ENCODE measurements at places on chromosomes 6 and 20.
A peak's percentile ranks its signal among the peaks of the same experiment; 100 is the strongest.

- DNase-seq: no peak
Observed at GRCh38 chr6:133241086-133241900, at the start of gene EYA4. Gene EYA4 (plus strand): TSS chr6:133241357. CDS start chr6:133274781, 33,424 bp downstream.

DNA sequence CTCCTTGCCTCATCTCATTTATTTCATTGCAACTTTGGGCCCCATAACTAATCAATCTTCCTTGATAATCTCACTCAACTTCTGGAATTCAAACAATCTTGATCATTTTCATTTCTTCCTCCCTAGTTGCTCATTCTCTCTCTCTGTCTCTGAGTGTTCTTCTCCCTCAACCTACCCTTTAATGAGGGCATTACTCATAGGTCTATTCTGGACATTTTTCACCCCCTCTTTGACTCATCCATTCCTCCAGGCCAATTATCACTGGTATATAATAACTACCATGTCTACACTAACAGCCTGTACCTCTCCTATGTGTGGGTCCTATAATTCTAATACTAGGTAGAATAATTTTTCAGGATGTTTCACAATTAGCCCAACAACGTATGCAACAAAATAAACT, 78.8 kb downstream of the COL21A1 start:
- DNase-seq: no peak

- DNase-seq: no peak
Observed at GRCh38 chr6:10266061-10266460, 148.8 kb downstream of the TFAP2A start.

DNA sequence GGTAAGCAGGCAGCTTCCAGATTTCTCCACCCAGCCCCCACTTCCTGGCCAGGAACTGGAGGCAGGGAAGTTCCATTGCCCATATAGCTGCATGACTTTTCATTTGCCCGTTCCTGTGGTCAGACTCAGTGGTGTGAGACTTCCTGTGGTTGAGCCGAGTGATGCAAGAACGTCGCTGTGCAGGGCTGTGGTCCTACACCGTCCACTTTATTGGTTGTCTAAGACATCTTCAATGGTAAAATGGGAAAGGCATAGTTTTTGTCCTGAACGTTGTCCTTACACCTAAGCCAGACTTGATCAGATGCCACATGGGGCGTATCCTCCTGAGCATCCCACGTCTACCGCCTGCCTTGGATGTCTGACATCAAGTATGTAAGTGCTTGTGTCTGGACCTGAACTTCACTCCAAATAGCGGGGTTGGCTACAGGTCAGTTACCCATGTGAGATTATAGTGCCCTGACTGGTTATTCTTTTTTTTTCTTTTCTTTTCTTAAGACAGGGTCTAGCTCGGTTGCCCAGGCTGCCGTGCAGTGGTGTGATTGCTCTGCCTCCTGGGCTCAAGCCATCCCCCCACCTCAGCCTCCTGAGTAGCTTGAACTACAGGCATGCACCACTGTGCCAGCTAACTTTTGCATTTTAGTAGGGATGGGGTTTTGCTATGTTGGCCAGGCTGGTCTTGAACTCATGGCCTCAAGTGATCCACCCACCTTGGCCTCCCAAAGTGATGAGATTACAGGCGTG, 25.9 kb upstream of the GTSF1L start:
- DNase-seq: peak; percentile 81

GRCh38 chr6:108589244-108589791, 28.6 kb downstream of the FOXO3 start:
- DNase-seq: peak; percentile 97

DNA sequence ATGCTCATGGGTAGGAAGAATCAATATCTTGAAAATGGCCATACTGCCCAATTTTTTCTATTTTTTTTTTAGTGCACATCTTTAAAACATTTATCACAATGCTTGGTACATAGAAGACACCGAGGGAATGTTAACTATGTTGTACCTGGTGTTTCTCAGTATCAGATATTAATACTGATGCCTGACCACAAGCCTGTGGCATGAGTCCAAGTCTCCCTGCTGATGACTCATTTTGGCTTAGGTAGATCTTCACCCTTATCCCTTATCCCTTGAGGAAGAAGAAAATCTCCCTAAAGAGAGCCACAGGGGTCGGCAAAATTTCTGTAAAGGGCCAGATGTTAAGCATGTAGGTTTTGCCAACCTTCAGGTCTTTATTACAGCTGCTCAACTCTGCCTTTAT, 14.5 kb downstream of the CD109 start:
- no peak for DNase-seq

- DNase-seq: no peak
Observed at GRCh38 chr20:23212011-23212410, 125.9 kb upstream of the CD93 start.

DNA sequence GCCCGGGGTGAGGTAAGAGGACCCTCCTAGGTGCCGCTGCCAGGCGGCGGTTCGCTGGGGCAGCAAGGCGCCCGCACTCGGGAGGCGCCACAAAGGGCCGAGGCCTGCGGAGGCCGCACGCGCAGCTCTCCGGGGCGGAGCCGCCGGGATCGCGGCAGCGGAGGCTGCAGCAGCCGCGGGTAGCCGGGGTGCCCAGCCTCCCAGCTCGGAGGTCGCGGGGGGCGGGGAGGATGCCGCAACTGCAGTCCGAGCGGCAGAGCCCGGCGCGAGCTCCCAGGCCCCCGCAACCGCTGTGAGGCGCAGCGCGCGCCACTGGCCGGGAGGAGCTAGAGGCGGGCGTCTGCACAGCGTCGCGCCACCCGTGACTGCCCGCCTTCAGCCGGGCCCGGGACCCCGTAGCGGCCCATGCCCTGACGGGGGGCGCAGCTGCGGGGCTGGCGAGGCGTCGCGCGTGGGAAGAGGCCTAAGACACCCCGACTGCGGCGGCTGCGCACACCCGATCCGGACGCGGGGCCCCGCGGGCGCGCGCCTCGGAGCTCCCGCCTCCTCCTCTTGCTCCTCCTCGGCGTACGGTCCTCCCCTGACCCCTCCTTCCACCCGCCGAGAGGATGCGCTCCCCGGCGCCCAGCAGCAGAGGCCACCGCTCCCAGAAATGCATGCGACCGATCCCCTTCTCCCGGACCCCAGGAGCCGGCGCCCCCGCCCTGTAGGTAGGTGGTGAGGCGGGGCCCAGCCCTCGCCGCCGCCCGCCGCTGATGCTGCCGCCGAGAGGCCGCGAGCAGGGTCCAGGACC, at the start of gene NCOA7:
Gene NCOA7 (plus strand): TSS at position 603 of the 793 bp plus-strand sequence. CDS start 24,395 bp downstream, outside the sequence.
- peak; percentile 79 for DNase-seq

- DNase-seq: no peak
Observed at GRCh38 chr20:58268936-58269619, 40.4 kb upstream of the RAB22A start.

DNA sequence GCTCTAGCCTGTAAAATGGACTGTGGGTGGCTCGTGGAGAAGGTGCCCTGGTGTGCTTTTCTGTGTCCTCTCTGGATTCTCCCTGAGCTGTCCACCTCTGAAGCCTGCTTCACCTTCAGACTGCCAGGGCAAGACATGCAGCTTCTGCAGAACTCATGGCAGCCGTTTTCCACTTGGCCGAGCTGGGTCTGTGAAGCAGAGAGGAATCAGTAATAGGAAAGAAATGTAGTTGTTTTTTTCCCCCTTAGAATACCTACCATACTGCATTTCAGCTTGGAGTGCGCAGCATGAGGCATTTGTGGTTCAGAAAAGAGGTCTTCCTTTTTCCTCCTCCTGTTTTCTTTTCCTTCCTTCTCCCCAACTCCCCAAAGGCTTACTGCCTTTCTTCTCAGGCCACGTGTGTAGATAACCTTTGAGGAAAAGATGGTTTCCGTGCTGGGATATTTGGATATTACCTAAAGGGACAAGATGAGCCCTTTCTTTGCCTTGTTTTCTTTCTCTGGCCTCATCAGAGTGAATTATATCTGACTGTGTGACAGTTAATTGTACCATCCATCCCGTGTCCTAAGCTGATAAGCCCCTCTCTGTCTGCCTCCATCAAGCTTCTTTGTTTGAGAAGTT, 39.4 kb downstream of the RREB1 start:
- no peak for DNase-seq

DNA sequence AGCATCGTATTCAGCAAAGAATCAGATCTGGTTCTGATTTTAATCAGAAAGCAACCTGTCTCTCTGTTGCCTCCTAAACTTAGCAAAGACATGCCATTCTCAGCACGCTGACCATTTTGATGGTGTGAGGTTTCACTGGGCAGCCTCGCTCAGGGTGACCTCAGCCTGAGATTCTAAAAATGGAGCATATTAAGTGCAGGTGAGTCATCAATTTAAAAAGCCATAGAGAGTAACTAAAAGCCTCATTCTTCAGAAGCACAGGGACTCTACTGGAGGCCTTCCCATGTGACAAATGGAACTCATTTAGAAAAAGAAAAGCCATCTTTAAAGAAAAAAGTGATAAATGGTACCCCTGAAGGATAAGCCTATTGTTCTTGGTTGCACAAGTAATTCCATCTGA, 91.3 kb downstream of the FILIP1 start:
- DNase-seq: no peak

DNA sequence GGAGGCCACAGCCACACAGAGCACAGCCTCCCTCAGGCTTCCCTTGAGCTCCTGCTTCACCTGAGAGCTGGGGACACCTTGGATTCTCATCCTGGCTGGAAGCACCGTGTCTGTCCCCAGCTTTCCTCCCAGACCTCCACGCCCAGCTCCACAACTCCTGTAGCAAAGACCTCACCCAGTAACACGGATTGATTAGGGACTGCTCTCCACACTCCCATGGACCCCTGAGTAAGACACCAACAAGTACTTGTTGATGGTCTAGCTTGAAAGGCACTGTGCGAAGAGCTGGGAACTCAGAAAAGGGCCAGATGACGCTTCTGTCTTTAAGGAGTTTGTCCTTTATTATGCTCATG, 109.6 kb downstream of the DLL1 start:
- no peak for DNase-seq

- DNase-seq: peak; percentile 86
Observed at GRCh38 chr20:31547017-31547675, 32.9 kb downstream of the HM13 start.

GRCh38 chr6:118724211-118724610, 72.8 kb upstream of the CEP85L start:
- peak; percentile 44 for DNase-seq

- no peak for DNase-seq
Observed at GRCh38 chr6:93727447-93727846, 308.1 kb upstream of the EPHA7 start.

DNA sequence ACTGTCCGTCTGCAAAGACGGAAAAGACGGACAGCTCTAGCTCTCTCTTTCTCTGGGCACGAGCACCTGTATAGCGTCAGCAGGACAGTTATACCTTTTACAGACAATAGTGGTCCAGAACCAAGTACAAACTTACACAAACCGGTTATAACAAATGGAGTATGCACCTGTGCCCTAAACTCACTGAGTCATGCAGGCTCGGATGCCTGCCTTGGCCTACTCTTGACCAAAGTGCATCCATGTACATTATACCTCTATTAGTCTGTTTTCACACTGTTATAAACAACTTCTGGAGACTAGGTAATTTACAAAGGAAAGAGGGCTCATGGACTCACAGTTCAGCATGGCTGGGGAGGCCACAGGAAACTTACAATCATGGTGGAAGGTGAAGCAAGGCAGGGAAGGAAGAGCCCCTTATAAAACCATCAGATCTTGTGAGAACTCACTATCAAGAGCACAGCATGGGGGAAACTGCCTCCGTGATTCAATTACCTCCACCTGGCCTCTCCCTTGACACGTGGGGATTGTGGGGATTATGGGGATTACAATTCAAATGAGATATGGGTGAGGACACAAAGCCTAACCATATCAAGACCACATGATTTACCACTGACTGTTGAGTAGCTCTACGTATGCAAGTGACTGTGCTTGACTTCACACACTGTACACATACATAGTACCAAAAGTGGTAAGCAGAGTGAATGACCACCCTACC, 23.1 kb downstream of the MAN1A1 start:
- DNase-seq: no peak

- no peak for DNase-seq
Observed at GRCh38 chr6:147618927-147619326, 110.4 kb downstream of the SAMD5 start.

GRCh38 chr6:139027620-139028182, 844 bp upstream of the ABRACL start:
- DNase-seq: peak; percentile 54

- peak; percentile 38 for DNase-seq
Observed at GRCh38 chr6:17281100-17281496, at the start of gene RBM24. Gene RBM24 (plus strand): TSS chr6:17281361. CDS start chr6:17281582, 221 bp downstream.

GRCh38 chr6:151763938-151764680, 43.4 kb upstream of the ESR1 start:
- peak; percentile 90 for DNase-seq

DNA sequence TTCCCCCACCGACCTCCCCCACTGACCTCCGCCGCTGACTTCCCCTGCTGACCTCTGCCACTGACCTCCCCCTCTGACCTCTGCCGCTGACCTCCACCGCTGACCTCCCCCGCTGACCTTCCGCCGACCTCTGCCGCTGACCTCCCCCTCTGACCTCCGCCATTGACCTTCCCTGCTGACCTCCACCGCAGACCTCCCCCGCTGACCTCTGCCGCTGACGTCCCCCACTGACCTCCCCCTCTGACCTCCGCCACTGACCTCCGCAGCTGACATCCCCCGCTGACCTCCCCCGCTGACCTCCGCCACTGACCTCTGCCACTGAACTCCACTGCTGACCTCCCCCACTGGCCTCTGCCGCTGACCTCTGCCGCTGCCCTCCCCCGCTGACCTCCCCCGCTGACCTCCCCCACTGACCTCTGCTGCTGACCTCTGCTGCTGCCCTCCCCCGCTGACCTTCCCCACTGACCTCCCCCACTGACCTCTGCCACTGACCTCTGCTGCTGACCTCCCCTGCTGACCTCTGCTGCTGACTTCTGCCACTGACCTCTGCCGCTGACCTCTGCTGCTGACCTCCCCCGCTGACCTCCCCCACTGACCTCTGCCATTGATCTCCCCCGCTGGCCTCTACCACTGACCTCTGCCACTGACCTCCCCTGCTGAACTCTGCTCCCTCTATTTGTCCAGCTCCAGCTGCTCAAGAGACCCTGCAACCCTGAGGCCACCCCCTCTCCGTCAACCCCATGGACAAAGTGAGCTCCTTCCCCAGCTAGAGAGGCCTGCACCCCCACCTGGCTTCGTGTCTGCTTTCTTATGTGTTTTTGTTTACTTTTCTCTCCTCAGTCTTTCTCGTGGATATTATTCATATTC, 91.4 kb upstream of the AFDN start:
- no peak for DNase-seq

GRCh38 chr6:83151114-83151513, 42.0 kb downstream of the PGM3 start:
- DNase-seq: no peak

- peak; percentile 45 for DNase-seq
Observed at GRCh38 chr6:125173341-125174095, 19.9 kb downstream of the TPD52L1 start.

DNA sequence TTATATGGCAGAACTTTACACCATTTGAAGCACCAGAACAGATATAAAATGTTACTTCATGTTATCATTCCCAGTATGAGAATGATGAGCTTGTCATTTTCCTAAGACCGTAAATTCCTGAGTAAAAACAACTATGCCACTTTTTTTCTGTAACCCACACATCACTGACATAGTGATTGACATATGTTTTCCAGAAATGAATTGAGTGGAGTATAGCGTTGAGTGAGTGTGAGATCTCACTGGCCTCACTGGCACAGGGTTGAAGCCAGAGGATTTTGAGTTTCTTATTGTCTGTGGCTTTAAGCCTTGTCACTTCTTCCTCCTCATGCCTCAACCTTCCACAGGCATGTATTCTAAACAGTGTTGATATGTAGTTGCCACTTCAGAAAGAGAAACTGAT, 62.3 kb downstream of the PDE7B start:
- no peak for DNase-seq

- no peak for DNase-seq
Observed at GRCh38 chr20:57025666-57026224, 240.7 kb downstream of the BMP7 start.

GRCh38 chr6:109448615-109449014, 7.0 kb downstream of the MICAL1 start:
- no peak for DNase-seq

Data from inflammatory macrophage treated with lipopolysaccharide for 4 hours (primary cell).